DMS 273 treated with DMSO at 0.1 percent for 48 hours (cell line): ENCODE measurements at places on chromosomes 11 and 22.

DNA sequence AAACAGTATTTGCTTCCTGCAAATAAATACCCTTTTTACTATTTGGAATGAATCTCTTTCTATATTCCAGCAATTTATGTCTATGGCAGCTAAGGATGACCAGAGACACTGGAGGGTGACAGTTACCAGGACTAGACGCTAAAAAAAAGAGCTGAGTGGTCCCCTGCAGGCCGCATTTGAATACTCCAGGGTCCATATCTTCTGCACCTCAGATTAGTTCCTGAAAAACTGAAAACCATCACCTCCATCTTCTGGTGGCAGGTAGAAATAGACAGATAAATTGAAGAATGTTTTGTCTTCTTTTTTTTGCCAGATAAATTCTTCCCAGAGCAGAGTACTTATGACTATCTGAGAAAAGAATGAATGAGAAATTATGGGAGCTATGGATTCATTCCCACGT lies 145.6 kb downstream of the CSNK2A3 start:
- DNase-seq = no peak

DNA sequence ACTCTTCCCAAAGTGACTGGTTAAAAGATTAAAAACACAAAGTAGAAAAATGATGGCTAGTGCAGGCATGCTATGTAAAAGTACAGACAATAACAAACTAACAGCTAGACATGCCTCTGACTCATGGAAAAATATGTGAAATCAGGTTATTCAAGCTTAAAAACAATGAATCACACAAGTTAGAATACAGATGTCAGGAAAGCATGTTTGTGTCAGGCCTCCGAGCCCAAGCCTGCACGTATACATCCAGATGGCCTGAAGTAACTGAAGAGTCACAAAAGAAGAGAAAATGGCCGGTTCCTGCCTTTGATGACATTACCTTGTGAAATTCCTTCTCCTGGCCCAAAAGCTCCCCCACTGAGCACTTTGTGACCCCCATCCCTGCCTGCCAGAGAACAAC lies 110.1 kb downstream of the NOX4 start:
- DNase-seq = no peak

DNA sequence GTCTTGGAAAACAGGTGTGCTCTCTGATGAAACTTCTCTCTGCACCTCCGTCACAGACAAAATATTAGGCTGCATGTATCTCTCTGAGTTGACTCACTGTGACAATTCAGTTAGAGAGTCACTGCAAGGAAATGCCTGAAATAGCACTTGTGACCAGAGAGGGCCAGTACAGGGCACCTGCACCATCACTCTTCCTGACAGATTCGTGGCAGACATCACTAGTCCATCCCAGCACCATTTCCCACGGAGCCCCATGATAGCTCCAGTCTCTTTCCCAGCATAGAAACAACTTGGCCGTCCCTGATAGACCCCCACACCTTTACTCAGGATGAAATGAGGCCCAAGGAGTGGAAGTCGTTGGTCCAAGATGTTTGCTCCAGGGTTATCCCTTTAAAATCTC lies 73.3 kb upstream of the ISX start:
- DNase-seq = no peak

DNA sequence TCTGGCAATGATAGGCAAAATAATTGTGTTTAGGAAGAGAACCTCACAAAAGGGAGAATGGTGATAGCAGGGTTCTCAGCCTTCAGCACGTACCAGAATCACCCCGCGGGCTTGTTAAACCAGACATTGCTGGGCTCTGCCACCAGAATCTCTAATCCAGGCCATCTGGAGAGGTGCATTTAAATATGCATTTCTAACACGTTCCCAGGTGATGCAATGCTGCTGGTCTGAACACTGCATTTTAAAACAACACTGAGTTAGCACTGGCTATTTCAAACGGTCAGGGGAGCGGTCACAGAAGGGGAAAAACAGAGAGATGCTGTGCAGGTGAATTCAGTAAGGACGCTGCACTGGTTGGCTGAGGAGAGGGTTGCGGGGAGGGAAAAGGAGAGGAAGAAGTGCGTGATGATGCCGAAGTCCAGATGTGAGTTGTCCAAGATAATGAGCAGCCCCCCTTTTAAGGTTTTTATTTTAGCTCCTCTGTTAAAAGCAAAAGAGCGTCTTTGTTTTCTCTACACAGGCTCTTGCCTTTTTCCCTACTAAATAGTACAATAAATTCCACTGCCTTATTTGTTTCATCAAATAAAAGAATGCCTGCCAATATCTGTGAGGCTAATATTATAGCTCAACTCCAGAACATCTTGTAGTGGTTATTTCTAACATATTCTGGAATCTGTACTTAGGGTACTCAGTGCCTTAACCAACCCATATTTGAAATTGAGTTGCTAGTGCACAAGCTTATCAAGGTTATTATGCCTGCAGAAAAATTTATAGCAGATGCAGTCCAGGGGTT lies 109.6 kb upstream of the POU2AF2 start:
- no peak for DNase-seq

DNA sequence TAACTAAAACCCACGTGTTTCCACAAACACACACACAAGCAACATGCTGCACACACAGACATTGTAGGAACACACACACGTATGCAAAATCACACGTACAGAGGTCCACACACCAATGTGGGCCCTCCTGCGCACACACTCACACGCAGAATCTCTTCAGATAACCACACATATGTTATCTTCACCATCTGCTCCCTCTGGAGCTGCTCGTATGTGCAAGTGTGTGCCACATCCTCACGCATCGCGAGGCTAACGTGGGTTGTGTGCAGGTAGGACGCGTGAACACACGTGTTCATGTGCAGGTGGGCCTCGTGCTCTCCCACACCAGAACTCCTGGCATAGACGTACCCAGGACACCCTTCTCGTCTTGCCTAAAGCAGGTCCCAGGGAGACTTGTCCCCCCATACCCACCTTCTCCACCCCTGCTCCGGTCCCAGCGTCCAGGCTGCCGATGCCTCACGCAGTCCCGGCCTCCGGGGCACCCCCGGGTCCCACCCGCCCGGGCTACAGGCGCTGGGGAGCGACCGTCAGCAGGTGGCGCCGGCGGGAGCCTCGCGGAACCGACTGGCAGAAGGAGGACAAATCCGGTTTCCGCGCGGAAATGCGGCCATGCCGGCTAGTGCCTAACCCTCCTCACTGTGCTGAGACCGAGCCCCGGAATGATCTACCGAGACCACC lies 10.3 kb upstream of the IGSF9B start:
- no peak for DNase-seq
